ENCODE measurements at places on chromosomes 12 and 14. TPM values are rescaled to one million over a fixed set of nuclear protein-coding genes. Genes with fewer than 3 reads are reported as not detected.

Gene ARHGEF25
- total RNA-seq: 1.9 TPM

Gene SLC39A5
- 0.62 TPM for total RNA-seq

- DNase-seq: no peak
Measured at GRCh38 chr14:60848066-60848465, 113.5 kb downstream of the MNAT1 start.

GRCh38 chr12:38956337-38956736, 50.9 kb upstream of the CPNE8 start:
- DNase-seq: no peak

Gene GPR132
- total RNA-seq: 52.0 TPM

GRCh38 chr12:58919231-58920101, 838 bp downstream of the LRIG3 start:
- DNase-seq: no peak

DNA sequence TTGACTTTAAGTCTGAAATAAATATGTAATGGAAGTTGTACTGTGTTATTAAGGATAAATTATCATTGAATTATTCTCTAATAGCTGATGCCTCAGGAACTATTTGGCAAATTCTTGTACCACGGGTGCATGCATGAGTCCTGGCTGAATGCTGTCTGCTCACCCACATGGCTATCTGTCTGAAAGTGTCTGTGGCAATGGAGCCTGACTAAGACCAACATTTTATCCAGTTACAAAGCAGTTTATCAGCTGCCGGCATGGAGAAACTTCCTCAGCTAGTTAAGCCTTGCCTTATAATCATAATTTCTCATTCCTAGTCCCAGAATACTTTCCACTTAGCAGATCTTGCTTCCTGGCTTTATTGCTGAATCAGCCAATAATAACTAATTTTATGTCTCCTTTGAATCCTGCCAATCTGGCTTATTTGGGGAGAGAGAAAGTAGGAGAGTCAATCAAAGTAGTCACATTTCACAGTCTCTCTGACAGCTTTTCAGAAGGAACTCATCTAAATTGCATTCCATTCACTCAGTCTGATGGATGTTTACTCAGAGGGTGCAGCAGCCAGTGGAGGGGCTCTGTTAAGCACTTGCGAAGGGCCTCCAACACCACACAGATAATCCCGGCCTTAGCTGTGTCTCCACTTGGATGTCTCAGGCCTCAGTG, 280.6 kb upstream of the CLEC14A start:
- DNase-seq: no peak

DNA sequence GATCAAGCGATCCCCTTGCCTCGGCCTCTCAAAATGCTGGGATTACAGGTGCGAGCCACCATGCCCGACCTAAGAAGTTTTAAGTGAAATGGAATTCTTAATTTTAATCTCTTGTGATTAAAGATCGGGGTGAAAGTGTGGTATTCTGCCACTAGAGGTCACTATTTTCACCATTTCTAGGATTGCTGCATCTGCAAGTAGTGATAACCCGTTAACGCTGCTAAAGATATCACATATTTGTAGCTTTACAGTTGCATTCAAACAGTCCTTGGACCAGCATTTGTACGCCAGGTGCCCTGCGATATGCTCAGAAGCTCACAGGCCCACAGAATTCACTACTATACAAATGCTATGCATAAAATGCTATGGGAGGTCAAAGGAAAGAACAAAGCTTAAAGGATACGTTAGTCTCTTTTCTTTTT, 19.3 kb downstream of the CCDC62 start:
- no peak for DNase-seq

Gene CCDC196
- not detected for total RNA-seq

Gene KCNC2
- not detected for total RNA-seq

GRCh38 chr12:108907839-108908351, 28.0 kb downstream of the DAO start:
- DNase-seq: no peak

Gene GTF2H3
- total RNA-seq: 72.0 TPM

DNA sequence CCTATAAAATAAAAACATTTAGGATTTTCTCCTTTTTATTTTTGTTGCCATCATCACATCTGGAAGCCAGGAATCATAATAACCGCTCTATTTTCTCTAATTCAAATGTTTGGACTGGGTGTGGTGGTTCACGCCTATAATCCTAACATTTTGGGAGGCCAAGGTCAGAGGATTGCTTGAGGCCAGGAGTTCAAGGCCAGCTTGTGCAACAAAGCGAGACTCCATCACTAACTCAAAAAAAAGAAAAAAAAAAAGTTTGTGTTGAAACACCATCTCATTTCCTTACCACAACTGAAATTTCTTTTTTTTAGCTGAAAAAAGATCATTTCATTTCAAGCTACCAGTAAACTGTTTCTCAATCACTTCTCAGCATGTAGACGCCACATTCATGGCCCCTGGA, 8.8 kb upstream of the BAZ1A start:
- no peak for DNase-seq

DNA sequence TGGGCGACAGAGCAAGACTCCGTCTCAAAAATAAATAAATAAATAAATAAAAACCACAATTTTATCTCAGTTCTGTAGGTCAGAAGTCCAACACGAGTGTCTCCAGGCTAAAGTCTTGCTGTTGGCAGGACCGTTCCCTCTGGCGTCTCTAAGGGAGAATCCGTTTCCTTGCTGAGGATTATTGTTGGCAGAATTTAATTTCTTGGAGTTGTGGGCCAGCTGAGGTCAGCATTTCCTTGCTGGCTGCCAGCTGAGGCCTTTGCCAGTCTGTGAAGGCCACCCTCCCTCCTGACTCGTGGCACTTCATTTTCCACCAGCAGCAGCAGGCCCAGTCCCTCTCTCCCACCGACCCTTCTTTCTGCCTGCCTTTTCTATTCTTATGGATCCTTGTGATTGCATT, 17.2 kb downstream of the PSMC1 start:
- no peak for DNase-seq

- DNase-seq: no peak
Measured at GRCh38 chr12:112559784-112560183, 141.0 kb downstream of the PTPN11 start.

GRCh38 chr12:46369474-46370379, 2.8 kb downstream of the SLC38A2 start:
- no peak for DNase-seq

Gene CDCA3
- 35.9 TPM for total RNA-seq

Gene WIF1
- not detected for total RNA-seq

- no peak for DNase-seq
Measured at GRCh38 chr12:57695770-57696432, 2.0 kb downstream of the OS9 start.

Gene L2HGDH
- total RNA-seq: 20.0 TPM

- DNase-seq: no peak
Measured at GRCh38 chr14:106069804-106070625, 543.6 kb downstream of the TMEM121 start.
